ENCODE measurements at places on chromosomes 4 and X.

DNA sequence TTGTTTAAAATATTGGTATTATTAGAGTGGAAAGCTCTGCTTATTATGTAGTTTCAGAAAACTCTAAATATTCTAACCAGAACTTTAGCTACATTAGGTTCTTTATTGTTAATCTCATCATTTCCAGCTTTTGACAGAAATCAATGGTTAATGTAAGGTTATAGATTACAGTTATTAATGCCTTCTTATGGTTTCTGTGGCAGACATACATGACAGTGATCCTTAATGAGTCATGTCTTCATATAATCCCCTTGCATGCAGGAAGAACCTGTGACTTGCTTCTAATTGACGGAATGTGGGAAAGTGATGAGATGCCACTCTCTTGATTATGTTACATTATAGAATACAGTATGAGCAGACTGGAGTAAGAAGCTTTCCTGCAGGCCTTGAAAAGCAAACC, 23.5 kb downstream of the KLHL8 start:
- no peak for DNase-seq

GRCh38 chr4:141635736-141636081, 674 bp upstream of the IL15 start:
- DNase-seq: no peak

GRCh38 chrX:121151293-121151692, 103.9 kb downstream of the GLUD2 start:
- no peak for DNase-seq

- DNase-seq: no peak
Measured at GRCh38 chr4:157521906-157522305, 301.4 kb downstream of the GRIA2 start.

DNA sequence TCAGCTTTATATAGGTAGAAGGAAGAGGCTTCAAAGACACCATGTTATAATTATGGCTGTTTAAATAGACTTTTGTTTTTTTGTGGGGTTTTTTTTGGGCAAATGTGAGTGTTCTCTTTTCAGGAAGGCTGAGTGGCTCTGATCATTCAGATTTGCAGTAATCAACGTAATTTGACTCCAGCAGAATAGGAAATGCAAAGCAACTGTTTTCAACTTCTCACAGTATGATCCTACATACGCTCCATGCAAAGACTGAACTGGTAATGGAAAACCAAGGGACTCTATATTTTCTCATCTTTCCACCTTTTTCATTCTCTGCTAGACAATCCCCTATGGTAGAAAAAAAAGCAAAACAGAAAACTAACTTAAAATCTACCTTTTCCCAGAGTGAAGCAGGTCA, 10.8 kb downstream of the ADH1B start:
- DNase-seq: no peak

Measured in naive B cell (primary cell).